HS-5 (cell line): ENCODE measurements at places on chromosomes 13 and 19.

GRCh38 chr19:1098177-1099051 is 3.2 kb upstream of the POLR2E start:
- DNase-seq: no peak

DNA sequence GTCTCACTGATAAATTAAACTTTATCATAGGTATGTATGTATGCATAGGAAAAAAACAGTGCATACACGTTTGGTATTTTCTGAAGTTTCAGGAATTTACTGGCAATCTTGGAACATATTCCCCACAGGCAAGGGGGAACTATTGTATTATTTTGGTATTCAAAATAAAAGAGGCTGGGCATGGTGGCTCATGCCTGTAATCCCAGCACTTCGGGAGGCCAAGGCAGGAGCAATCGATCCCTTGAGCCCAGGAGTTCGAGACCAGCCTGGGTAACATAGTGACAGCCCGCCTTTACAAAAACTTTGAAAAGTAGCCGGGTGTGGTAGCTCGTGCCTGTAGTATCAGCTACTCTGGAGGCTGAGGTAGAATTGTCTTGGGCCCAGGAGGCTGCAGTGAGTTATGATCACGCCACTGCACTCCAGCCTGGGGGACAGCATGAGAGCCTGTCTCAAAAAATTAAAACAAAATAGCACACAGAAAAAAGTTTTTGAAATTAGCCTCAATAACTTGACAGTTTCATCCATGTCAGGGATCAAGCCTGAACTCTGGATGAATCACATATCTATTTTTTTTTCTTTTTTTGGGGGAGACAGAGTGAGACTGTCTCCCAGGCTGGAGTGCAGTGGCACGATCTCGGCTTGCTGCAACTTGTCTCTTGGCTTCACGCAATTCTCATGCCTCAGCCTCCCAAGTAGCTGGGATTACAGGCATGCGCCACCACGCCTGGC is 29.1 kb upstream of the HOMER3 start:
- DNase-seq: no peak

- DNase-seq: no peak
Measured at GRCh38 chr19:14405380-14405757, 13.8 kb downstream of the DDX39A start.

GRCh38 chr19:49678985-49679770 is 2.1 kb downstream of the PRMT1 start:
- DNase-seq: no peak

GRCh38 chr13:39036212-39036611 is 1.7 kb downstream of the PROSER1 start:
- DNase-seq: no peak

GRCh38 chr13:55516610-55517009 is 1624.1 kb upstream of the PRR20A start:
- DNase-seq: no peak

GRCh38 chr13:57813651-57814050 is 182.1 kb downstream of the PCDH17 start:
- DNase-seq: no peak

- no peak for DNase-seq
Measured at GRCh38 chr13:109657395-109657794, 129.0 kb downstream of the IRS2 start.

- DNase-seq: no peak
Measured at GRCh38 chr19:3830621-3831589, 37.9 kb downstream of the ZFR2 start.
